ENCODE measurements at places on chromosomes 5 and 9.

GRCh38 chr9:97763874-97764273 is 66.7 kb upstream of the XPA start:
- no peak for DNase-seq

GRCh38 chr5:97968346-97968745 is 785.3 kb upstream of the RIOK2 start:
- DNase-seq = no peak

DNA sequence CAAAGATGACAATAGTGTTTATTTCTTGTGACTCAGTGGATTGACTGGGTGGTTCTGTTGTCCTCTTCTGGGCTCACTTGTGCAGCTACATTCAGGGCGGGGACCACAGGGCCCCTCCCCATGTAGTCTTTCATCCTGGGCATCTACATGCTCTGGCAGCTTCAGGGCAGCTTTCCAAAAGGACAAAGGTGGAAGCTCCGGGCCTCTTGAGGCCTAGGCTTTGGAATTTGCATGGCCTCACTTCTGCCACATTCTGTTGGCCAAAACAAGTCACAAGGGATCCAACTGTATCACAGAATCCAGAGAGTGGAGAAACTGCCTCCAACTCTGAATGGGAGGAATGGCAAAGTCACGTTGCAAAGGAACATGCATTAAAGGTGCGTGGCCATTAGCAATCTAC is 64.3 kb downstream of the ARHGAP26 start:
- DNase-seq = no peak

DNA sequence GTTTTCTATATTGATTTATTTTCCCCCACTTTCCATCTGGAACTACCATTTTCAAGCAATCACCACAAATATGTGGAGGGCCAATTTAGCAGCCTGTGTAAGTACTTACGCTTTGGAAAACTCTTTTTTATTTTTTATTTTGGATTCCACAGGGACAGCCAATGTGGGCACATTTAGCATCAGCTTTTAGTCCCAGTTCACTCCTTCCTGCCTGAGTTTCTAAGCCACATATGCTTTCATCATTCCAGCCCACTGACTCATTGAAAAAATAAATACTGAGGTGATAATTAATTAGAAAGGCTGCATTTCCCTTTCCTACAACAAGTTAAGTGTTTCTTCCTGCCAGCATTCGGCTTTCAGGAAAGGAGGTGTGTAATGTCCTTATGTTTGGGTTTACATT is 76.8 kb downstream of the TMEM167A start:
- no peak for DNase-seq

DNA sequence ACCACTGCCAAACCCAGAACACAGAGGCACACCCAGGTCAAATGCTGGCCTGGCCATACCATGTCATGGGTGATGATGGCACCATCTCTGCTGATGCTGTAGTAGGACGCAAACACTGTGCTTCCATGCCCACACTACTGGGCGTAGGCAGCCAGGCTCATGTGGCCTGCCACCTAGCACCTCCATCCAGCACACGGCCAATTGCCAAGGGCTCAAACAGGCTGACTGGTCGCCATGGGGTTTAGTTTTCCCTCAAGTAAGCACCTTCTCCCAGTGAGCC is 39.4 kb downstream of the BICD2 start:
- DNase-seq = no peak

- DNase-seq = no peak
These were observed 37.2 kb upstream of the PAPPA start for GRCh38 chr9:116116393-116116792.

GRCh38 chr5:53469946-53470687 is 10.3 kb upstream of the FST start:
- DNase-seq = no peak

DNA sequence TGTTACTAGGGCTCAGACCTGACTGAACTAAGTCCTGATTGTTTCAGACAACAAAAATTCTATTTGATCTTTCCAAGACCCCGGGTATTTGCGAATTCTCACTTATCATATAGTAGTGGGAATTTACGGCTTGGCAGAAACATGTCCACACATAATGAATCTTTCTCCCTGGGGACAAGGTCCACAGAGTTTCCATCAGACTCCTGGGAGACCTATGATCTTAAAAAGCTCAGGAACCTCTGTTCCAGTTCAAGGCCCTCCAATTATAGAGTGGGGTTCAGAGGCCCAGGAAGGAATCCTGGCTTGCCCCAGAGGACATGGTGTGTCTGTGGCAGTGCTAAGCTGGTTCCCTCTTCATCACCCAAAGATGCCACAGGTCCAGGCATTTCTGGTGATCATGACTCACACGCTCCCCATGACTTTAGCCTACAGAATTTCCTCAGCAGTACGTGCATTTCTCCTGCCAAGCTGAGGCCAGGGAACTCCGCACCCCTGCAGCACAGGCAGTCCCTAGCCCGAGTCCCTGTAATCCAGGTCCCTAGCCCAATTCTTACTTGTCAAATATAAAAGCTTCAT is 12.6 kb downstream of the RAPGEF1 start:
- DNase-seq = no peak

- no peak for DNase-seq
These were observed 12.1 kb upstream of the GRHPR start for GRCh38 chr9:37410354-37410861.

DNA sequence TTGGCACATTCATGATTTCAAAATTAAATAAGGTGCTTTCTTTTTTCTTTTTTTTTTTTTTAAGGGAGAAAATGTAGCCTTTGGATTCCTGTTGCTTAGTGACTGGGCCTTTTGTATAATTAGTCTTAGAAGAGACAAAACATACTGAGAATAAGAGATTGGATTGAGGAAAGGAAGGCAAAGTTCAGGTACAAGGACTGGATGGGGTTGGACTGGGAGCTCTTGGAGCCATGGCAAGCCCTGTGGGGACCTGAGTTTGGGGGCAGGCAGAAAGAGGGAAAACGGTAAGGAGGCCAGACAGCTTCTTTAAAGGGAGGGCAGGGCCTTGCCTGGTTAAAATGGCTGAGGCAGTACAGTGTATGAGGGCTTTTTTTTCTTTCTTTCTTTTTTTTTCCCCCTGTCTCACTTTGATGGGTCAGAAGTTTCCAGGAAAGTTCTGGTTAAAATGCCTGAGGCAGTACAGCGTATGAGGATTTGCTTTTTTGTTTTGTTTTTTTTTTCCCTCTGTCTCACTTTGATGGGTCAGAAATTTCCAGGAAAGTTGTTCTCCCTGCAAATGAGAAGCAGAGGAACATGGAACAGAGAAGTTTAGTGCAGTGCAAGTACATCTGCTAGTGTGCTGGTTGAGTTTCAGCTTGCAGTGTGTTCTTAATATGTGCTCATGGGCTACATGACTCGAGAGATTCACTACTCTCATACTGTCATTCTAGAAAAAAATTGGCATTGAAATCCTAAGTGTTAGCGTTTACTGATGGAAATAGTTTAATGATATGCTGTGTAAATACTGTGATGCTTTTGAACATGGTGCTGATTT is 16.8 kb downstream of the SNX18 start:
- DNase-seq = no peak

DNA sequence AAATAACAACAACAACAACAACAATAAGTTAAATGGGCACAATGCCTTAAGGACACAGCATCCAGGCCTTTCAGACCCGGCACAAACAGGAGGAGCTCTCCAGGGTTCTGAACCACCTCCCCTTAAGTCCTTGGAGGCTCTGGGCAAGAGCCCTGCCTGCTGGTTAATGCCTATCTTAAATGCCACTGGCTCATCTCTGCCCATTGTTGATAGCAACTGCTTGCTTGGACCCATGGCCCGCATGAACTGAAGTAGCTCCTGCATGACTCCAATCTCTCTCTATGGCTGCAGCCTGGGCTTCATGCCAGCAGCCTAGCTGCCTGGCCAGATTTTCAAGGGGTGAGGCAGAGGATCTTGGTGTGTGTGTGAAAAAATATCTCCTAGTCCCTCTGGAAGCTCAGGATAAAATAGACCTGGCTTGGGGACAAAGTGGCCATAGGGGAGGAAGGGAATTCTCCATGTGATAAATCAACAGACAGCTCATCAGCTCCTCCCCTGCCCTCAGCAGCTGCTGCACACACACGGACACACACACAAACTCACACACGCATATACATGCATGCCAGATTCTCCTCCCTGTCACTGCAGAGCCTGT is 27.4 kb downstream of the FAM219A start:
- peak; percentile 60 for DNase-seq

GRCh38 chr9:104092875-104093600 is 1.1 kb upstream of the SMC2 start:
- DNase-seq = no peak

DNA sequence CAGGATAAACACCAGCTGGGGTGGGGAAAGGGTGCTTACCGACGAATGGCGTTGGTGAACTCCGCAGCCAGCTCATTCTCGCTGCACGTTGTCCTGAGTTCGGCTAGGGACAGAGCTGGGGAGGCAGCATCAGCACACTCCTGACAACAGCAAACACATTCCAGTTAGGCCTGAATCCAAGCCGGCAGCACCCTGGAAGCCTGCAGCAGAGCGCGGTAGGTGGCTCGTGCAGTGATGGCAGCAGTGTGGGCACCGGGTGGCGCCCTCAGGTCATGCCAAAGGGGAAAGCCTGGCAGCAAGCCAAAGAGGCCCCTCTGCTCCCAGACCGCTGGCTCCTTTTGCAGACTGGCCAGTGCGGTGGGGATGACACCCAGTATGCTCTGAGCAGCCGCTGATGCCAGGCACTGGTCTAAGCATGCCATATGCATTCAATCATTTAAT is 66.9 kb downstream of the DCP2 start:
- DNase-seq = no peak
